ENCODE measurements at places on chromosomes 2 and 18.

GRCh38 chr2:197628043-197628500 lies 47.3 kb downstream of the RFTN2 start:
- DNase-seq = no peak

DNA sequence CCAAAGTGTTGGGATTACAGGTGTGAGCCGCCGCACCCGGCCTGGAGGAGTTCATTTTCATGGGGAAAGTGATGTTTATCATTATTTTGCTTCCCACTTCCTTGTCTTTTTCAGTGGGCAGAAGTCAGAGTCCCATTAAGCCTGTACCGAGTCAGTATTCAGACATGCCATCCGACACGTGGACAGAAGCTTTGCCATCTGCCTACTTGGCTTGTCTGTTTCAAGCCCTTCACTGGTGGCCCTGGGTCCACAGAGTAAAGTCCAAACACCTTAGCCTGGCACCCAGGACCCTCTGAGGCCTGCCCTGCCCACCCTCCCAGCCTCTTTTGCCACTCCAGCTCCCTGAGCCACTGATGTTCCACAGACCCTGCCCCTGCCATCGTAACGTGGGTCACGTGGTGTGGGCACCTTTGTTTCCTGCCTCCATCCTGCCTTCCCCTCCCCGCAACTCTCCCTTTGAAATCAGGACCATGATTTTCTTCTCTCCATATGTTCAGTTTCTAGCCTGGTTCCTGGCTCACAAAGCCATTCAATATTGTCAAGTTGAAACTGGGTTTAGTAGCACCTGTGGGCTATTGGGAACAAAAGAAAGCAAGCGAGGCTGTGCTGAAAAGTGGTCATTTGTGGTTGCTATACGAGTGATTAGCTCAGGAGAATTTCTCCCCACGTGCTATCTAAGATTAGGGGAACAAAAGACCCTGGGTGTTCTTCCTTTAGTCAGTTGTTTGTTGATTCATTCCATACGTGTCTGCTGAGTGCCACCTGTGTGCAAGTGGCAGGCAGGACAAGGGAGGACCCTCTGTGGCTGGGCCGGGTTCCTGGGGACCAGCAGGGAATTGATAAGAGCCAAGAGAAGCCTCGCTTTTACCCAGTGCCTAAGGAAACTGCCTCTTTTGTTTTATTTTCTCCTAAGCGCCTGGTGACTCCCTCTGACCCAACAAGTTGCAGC lies 5.1 kb upstream of the ODC1 start:
- DNase-seq = no peak

GRCh38 chr2:136049991-136050920 lies 64.8 kb upstream of the DARS1 start:
- no peak for DNase-seq

GRCh38 chr2:159317392-159318088 lies 31.0 kb upstream of the WDSUB1 start:
- no peak for DNase-seq

DNA sequence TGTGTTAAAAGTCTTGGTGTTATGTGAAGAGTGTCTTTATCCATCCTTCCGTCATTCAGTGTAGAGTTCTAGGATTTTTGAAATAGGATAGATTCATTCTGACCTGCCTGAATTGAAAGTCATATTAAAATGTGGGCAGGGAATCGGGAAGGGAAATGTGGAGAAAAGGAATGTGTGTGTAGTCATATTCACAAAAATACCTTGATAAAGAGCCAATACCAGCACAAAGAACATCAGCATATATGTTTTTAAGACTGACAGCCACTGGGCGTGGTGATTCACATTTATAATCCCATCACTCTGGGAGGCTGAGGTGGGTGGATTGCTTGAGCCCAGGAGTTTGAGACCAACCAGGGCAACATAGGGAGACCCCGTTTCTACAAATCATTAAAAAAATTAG lies 188.1 kb downstream of the CAMKMT start:
- no peak for DNase-seq

DNA sequence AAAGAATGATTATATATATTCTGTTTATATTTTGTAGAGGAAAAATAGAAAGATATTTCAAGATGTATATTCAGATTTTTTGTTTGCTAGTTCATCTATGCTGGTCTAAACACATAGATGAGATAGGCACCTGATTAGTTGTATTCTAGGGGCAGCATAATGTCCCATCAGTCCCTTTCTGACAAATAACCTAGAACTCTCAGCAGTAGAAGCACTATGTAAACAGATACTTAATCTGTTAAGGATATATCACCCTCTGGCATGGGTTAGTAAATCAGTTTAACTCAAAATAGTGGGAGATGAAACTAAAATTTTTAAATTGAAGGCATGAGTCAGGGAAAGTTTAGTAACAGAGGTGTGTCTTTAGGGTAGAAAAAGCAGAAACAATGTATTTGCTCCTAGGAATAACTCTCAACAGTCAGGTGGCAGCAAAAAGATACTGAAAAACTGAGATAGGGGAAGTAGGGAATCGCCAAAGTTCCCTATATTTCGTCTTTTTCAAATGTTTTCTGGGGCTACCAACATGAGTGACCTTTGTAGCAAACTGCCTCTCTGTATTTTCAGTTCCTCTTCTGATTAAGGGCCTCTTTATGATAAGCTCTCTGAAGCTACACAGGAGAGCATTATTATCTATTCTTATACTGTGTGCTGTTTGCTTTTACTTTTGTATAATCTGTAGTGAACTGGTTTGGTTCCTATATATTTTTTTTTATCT lies 5.7 kb downstream of the PPP1R1C start:
- no peak for DNase-seq

DNA sequence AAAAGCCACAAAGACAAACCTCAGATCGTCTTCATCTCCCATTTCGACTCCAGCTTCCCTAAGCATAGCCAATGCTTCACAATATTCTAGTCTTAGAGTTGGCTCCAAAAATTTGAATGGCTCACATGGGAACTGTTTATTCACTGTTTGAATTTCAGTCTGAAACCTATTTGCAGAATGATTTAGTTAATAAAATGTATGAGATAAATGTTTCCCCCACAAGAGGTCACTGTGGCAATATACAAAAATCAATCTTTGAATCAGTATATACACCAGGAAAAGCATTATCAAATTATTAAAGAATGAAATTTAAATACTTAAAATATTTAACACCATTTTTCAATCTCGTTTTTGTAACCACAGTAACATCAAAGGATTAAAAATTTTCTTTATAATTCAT lies 40.0 kb upstream of the MCM6 start:
- no peak for DNase-seq

DNA sequence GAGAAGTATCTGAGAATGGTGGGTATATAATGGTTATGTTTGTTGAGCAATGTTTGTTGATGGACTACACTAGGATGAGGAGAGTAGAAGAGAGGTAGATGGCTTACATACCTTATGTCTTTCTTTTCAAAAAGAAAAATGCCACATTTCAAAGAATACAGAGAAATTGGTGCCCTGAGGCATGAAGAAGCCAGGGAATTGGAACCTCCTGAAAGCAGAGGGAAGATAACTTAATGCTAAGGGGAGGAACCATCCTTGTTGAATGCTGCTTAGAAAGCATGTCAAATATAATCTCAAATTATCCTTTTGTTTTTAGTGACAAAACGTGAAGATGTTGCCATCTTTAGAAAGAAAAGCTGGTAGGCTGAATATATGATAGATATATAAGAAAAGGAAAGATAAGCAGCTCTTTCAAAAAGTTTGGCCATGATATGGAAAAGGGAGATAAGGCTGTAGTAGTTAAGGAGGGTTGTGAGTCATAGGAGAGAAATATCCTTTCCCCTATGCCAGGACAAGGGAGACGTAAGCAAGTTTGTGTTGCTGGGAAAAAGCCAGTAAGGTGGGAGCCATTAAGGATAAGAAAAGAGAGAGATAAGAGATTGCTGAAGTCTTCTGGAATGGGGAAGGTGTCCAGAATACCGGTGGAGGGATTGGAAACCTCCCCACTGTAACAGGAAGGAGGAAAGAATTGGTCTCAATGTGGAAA lies 66.3 kb downstream of the SCN2A start:
- DNase-seq = no peak

DNA sequence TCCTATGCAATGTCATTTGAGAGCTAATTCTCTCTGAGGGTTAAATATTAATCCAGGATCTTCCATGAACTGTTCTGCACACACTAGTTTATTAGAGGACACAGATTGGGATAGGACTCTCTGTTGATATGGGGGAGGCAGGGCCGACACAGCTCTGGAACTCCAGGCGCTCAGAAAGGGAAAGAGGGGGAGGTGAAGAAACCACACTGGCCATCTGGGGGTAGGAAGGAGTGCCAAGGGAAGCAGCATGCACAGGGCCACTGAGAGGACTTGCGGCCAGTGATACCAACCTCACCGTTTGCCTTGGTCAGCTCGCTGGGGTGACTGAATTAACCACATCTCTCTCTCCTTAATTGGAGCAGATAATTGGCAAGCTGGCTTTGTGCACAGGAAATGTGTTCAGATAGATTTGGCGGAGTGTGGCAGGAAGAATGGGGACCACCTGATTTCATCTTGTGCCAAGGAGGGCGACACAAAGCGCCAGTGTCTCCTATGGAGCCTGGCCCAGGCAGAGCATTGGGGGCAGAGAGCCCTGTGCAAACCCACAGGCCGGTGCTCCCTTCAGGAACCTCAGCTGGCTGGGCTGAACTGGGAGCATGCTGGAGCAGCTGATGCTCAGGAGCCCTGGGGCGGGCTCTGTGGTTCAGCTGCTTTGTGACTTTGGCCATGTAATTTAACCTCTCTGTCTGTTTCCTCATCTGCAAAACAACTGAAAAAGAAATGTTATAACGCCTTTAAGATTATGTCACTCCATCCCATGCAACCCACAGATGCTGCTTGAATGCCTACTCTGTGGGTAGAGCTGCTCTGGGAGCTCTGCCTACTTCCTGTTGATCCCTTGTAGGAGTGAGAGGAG lies 114.7 kb upstream of the STON1 start:
- no peak for DNase-seq

DNA sequence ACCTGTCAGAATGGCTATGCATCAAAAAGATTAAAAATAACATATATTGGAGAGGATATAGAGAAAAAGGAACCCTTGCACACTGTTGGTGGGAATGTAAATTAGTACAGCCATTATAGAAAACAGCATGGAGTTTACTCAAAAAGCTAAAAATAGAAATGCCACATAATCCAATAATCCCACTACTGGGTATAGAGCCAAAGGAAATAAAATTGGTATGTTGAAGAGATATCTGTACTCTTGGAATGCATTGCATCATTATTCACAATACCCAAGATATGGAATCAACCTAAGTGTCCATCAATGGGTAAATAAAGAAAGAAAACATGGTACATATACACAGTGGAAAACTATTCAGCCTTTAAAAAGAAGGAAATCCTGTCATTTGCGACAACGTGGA lies 77.2 kb downstream of the C1D start:
- no peak for DNase-seq

DNA sequence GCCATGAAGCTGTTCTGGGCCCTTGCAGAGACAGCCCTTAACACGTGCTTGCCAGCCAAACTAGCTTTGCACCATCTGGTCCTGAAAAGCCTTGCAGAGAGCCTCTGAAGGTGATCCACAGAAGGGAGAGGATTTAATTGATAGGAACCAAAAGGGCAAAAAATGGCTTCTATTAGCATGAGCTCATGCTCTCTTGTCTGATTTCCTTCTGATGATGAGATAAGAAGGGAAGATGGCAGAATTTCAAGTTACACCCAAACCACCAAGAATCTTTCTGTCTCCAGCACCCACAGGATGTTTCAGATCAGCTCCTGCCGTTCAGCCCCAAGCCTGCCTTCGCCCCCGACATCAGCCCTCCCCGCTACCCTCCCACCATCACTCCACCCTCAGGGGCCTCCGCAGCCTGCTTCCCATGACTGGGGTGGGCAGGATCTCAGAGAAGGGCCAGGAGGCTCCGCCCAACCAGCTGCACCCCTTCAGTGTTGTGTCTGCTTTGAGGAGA lies 23.4 kb upstream of the GLI2 start:
- DNase-seq = no peak

GRCh38 chr2:165149439-165149838 lies 54.4 kb downstream of the SCN3A start:
- DNase-seq = no peak

DNA sequence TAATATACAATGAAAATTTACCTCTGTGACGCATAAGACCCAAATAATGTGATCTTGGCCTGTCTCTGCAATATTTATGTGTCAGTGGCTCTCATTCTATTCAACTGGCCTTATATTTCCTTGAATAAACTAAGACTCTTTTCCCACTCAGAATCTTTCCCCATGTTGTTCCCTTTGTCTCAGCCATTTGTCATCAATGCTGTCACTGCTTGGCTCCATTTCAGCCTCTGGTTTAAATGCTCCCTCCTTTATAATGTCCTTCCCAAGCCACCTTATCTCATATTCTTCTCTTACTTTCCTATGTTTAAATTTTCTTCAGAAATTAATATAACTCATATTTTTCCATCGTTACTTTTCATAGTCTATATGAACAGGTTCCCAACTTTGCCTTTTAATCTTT lies 158.3 kb upstream of the DTNA start:
- DNase-seq = no peak

DNA sequence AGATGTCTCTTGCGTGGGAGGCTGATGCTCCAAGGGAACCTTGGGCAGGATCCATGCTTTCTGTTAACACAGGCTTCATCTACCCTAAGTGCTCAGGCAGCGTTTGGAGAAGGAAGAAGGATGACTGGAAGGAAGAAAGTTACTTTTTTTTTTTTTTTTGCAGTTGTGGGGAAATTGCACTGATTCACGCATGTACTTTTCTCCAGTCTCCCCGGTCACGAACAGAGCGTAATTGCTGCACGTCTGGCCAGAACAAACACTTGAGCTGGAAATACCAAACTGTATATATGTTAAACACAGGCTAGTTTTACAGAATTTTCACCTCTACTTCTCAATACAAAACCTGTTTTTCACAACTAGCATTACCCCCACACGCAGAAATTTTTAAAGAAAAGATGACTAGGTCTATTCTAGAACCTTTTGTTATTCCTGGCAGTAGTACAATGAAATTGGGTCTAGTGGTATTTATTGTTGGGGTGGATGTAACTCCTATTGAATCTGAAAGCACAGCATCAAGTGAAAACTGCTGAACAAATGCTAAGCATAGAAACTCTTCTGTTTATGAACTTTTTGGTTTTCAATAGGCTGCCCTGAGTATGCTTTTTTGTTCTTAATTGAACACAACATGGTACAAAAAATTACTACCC lies 9.3 kb upstream of the SCYGR5 start:
- DNase-seq = no peak

- DNase-seq = no peak
Measured at GRCh38 chr2:70941186-70941585, 5.5 kb downstream of the ATP6V1B1 start.

DNA sequence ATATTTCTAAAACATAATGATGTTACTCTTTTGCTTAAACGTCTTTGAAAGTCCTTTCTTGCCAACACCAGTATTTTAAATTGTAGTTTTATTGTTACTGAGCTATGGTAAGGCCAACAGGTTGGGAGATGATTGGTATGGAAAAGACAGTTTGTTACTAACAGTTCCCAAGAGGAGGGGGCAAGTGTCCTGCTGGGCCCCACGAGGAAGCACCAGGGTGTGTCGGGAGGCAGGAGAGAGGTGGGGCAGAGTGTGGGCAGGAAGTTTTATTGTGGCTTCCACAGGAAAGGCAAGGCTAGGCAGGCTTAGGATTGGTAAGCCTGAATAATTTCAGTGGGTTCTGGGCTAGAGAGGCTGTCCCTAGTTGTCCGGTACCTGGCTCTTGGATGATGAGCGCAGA lies 134.3 kb downstream of the SOCS6 start:
- no peak for DNase-seq

GRCh38 chr2:207768168-207768865 lies 1.4 kb downstream of the FZD5 start:
- DNase-seq = no peak
